ENCODE measurements at places on chromosomes 13 and 19.

DNA sequence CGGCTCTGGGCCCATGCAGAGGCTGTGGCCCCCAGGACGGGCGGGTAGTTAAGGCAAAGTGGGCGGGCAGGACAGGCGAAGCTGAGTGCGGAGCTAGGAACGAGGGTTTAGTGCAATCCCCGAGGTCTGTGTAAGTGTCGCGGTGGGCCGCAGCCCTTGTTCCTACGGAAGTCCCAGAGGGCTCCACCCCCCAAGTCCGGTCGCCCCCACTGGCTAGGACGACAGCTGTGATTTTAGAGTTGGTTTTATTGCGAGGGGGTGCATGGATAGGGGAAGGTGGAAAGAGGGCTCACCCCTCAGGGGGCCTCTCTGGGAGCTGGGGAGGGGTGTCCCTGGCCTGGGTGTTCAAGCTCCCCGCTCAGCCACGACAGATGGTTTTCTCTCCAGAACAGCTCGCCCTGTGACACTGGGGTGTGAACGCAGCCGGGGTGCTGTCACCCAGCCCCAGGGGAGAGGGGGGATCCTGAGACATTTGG is 21.7 kb downstream of the ZBTB7A start:
- DNase-seq, result no peak

DNA sequence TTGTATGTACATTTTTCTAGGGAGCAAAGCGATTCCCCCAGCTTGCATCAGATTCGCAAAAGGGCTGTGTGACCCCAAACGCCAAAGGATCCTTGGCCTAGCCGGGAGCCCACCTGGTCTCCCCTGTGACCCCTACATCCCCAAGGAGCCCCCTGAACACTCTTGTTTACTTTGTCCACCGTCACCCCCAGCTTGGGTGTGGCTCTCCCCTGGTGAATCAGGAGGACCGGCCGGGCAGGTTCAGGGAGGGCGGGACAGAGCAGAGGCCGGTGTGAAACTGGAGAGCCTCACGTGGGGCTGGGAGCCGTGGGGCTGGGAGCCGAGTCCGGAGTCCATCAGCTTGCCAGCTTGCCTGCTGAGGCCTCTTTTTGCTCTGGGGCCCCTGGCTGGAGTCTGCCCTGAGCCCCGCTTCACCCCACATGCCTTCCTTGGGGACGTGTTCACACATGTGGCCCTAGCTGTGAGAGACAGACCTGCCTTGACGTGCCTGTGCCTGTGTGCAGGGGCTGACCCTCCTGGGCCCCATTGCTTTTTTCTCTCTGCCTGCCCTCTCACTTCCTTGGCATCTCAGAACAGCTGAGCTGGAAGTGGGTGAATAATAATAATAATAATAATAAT is 2.0 kb downstream of the ITPKC start:
- DNase-seq, result no peak

GRCh38 chr13:110387451-110388107 is 80.5 kb downstream of the COL4A2 start:
- DNase-seq, result no peak

DNA sequence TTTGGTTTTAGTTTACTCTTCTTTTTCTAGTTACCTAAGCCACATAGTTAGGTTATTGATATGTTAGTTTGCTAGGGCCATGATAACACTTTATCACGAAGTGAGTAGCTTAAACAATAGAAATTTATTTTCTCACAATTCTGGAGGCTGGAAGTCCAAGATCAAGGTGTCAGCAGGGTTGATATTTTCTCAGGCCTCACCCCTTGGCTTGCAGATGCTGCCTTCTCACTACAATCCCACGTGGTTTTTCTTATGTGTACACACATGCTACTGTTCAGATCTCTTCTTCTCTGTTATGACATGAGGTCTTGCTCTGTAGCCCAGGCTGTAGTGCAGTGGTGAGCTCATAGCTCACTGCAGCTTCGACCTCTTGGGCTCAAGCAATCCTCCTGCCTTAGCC is 7.8 kb upstream of the URI1 start:
- DNase-seq, result no peak

GRCh38 chr13:60463787-60464186 is 66.8 kb downstream of the TDRD3 start:
- no peak for DNase-seq

GRCh38 chr13:34410678-34411077 is 531.4 kb upstream of the NBEA start:
- DNase-seq, result no peak

DNA sequence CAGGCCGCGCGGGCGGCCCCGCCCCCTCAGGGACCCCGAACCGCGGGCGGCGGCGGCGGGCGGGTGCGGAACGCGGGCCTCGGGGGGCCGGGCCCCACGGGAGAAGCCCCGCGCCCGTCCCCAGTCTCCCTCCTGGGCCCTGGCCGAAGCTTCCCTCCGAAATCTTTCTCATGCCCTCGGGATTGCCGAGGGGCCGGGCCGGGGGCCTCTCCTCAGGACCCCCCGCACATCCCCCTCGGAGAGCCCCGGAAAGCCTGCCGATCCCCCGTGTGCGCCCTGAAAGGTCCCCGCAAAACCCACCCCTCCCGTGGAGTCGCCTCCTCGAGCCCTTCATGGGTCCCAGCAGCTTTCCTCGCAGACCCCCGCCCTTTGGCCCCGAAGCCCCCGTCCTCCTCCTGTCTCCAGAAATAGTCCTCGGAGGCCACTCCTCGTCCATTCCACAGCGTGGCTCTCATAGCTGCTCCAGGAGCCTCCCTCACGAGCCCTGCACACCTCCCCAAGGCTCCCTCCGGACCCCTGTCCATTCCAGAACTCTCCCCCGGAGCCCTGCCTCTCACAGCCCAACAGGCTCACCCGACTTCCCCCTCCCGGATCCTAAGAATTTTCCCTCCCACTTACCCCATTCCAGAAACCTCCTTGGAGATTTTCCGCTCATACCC is 555 bp downstream of the SAMD4B start:
- DNase-seq, result no peak

DNA sequence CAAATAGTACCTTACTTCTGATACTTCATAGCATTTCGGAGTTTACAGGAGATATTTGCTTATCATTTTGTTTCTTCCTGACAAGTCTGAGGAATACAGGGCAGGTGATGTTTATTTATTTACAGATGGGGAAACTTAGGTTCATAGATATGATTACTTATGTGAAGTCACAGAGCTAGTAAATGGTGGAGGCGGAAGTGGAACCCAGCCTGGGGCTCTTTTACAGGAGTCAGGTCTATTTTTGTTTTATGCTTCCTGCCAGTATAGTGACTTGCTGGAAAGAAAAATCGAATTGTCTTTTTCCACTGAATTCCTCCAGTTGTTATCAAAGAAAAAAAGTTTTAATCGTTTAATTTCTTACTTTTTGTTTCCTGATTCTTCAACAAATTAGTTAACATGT is 66.5 kb downstream of the DGKH start:
- no peak for DNase-seq

GRCh38 chr13:97275776-97276501 is 53.8 kb downstream of the MBNL2 start:
- DNase-seq, result no peak

GRCh38 chr19:48556163-48556562 is 4.2 kb downstream of the SULT2B1 start:
- no peak for DNase-seq

GRCh38 chr19:46603195-46603637 is 2.1 kb downstream of the CALM3 start:
- no peak for DNase-seq

DNA sequence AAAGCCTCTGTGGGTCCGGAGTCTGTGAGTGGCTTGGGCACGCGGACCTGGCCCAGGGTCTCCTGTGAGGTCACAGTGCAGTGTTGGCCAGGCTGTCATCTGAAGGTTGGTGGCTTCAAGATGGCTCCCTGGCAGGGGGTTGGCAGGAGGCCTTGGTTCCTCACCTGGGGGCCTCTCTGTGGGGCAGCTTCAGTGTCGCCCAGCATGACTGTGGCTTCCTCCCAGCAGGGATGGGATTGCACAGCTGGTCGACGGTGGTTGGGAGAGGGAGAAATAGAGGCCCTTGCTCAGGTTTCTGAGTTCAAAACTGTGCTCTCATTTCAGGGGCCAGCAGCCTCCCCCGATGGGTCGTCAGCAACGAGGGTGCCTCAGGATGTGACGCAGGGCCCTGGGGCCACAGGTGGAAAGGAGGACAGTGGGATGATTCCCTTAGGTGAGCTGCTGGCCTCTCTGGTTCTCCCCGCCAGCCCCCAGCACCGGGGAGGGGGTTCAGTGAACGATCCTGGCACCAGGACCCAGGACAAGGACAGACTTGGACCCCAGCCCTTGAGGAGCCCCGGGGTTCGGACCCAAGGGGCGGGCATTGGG is 17.2 kb downstream of the ZNF444 start:
- no peak for DNase-seq

GRCh38 chr13:24684600-24684998 is 4.4 kb downstream of the ATP12A start:
- no peak for DNase-seq

DNA sequence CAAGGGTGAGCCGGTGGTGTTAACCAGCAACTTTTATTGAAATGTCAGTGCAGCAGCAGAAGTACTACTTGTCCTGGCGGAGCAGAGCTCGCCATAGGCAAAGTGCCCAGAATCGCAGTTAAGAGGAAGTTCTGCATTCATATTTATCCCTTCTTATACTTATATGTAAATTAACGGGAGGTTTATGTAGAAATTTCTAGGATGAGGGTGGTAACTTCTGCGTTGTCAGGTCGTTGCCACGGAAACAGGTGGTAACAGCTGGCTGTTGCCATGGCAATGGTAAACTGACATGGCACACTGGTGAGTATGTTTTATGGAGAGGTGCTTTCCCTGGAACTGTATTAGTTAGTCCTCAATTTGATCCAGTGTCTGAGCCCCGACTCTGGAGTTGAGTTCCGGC is 2494.9 kb upstream of the PCDH20 start:
- DNase-seq, result no peak

DNA sequence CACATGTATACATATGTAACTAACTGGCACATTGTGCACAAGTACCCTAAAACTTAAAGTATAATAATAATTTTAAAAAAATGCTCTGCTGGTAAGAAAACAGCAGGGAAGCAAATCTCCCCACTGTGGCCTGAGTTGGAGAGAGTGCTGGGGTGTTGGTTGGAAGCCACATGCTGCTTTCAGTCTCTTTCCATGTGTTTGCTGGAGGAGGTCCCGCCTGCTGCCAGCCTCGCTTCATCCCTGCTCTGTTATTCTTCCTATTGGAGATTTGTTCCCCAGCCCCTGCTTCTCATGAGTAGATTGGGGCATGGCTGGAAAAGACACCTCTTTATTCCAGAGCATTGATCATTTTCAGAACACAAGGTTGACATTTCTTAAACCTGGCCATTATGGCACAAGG is 230.5 kb downstream of the FGF9 start:
- no peak for DNase-seq

DNA sequence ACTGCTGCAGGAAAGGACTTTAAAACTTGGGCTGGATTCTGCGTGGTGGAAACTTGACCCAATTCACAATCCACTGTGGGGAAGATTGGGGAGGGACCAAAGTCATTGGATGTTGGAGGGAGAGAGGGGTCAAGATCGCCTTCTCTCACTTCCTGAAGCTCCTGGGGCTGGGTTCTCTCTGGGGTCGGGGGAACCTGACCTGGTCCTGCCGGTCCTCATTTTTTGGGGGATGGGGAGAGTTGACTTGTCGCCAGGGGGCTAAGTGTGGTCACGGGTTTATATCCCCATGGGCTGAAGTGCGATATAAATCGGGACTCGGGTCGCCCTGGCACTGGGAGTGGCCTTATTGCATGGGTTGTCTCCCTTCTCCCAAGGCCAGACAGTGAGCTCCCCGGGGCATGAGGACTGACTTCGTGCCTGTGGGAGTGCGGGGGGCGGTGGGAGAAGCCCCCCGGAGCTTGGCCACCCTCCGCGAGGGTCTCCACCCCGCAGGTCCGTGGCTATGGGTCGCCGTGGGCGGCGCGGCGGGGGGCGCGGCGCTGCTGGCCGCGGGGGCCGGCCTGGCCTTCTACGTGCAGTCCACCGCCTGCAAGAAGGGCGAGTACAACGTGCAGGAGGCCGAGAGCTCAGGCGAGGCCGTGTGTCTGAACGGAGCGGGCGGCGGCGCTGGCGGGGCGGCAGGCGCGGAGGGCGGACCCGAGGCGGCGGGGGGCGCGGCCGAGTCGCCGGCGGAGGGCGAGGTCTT is 6.3 kb downstream of the ICAM5 start:
- DNase-seq, result no peak

GRCh38 chr13:95356916-95357315 is 55.7 kb upstream of the ABCC4 start:
- no peak for DNase-seq
